ENCODE measurements at places on chromosomes 7 and 10.

GRCh38 chr10:59709395-59710125 is at the start of gene SLC16A9:
SLC16A9 (minus strand) TSS chr10:59709850; CDS start chr10:59684291, 25,559 bp downstream.
- DNase-seq, result peak; percentile 40

- peak; percentile 90 for DNase-seq
These were observed 31.9 kb downstream of the LCOR start for GRCh38 chr10:96863922-96864543.

DNA sequence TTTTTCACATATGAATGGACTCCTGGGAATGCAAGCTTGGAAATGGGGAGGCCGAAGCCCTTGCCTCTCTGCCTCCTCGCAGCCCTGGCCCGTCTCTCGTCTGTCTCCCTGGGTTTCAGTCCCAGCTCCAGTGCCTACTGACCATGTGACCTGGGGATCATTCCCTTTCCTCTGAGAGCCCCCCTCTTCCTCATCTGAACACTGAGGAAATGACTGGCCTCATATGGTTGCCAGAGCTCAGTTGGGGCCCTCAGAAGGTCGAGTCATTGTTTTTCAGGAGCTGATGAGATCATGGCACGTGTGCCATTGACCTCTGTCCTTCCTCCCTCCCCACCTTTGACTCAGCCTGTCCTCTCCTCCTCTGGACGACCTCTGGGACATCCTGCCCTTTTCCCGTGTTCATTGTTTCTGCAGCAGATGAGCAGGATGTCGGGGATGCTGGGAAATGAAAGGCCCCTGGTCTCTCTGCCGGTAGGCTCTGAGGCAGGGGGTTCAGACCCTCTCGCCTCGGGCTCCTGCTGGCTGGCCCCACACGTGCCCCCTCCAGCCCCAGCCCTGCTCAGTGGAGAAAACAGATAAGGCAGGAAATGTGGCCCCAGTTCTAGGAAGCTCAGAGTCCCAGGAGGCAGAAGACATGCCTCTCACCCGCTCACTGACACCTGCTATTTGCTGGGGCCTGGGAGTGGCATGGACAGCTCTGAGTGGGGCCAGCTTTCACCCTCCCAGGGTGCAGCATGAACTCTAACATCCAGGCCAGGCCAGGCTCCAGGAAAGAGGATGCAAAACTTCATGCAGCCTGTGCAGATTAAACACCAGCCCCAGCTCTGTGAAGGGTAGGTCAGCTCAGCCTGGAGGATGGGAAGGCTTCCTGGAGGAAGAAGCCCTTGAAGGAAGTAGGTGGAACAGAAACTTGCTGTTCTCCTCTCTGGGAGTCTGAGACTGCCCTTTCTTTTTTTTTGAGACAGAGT is 8.3 kb upstream of the PPP1R35 start:
- no peak for DNase-seq

DNA sequence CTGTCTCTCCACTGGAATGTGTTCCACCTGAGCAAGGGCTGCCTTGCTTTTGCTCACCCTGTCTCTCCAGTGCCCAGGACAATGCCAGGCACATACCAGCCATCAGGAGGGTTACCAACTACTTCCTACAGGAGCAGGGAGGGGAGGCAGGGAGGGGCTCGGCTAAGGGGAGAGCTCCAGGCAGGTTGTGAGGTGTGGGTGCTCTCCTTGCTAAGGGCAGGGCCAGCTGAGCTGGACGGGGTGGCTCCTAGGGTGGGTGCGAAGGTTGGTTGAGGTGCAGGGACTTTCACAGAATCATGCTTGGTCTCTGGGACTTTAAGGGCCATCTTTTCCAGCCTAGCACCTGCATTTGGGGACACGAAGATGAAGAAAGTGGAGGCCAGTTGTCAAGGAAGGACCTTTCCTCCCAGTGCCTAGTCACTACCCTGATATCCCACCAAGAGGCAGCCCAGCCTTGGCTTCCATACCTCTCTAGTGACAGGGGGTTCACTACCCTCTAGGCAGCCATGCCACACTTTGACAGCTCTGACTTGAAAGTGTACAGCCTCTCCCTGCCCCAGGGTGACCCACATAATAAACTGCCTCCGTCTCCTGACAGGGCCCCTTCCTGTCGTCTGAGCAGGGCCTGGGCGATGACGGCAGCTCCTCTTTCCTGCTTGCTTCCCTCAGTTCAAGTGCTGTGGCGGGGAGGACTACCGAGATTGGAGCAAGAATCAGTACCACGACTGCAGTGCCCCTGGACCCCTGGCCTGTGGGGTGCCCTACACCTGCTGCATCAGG is 46.5 kb downstream of the TSPAN15 start:
- no peak for DNase-seq

DNA sequence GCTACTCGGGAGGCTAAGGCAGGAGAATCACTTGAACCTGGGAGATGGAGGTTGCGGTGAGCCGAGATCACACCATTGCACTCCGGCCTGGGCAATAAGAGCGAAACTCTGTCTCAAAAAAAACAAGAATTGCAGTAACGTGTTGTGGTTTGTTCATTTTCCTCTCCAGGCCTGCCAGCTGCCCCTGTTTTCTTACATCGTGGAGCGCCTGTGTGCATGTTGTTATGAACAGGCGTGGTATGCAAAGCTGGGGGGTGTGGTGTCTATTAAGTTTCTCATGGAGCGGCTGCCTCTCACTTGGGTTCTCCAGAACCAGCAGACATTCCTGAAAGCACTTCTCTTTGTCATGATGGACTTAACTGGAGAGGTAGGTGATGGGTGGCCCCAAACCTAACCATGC is 52.1 kb downstream of the TRRAP start:
- DNase-seq, result no peak

- DNase-seq, result no peak
These were observed 18.9 kb upstream of the SHH start for GRCh38 chr7:155830961-155831806.

- DNase-seq, result no peak
These were observed 1.3 kb downstream of the HELLS start for GRCh38 chr10:94546901-94547185.

- peak; percentile 17 for DNase-seq
These were observed 30.0 kb downstream of the NOD1 start for GRCh38 chr7:30448461-30449189.

GRCh38 chr7:105990727-105991453 is 27.8 kb downstream of the CDHR3 start:
- DNase-seq, result no peak

DNA sequence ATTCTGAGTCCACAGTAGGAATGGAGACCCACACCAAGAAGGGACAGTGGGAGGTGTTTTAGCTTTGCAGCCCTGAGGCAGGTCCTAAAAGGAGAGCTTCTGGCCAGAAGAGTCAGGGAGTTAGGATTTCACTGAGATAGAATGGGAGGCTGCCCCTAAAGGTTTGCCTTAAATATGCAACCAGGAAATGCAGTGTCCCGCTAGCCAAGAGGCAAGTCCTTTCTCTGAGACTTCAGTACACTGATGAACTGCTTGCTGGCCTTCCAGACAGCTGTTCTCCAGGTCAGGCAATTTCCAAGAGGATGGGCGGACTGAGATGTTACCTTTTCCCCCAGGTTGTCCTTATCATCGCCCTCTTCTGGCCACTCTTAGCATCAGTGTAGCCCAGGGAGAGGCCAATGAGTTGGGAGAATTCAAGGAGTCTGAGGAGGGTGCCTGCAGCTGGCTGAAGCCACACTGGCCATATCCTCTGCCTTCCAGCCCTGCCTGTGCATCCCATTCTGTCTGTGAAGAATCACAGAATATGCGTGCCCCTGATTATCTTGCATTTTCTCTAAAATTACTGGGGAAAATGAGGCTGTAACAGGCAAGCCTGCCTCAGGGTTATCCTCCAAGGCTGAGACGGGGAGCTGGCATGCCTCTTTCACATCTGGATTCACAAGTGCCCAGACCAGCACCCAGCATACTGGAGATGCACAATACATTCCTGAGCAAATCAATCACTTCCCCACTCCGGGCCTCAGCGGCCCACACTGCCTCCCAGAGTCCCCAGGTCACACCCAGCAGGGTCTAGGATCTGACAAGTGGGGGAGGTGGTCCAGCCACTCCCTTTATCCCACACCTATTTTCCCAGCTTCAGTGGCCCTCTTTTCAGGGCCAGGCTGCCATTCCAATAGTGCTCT is 2.4 kb downstream of the TLL2 start:
- peak; percentile 82 for DNase-seq

- DNase-seq, result no peak
These were observed 99.3 kb downstream of the ARHGAP22 start for GRCh38 chr10:48505394-48506112.

- DNase-seq, result no peak
These were observed 444.8 kb upstream of the MKI67 start for GRCh38 chr10:128571071-128571470.

DNA sequence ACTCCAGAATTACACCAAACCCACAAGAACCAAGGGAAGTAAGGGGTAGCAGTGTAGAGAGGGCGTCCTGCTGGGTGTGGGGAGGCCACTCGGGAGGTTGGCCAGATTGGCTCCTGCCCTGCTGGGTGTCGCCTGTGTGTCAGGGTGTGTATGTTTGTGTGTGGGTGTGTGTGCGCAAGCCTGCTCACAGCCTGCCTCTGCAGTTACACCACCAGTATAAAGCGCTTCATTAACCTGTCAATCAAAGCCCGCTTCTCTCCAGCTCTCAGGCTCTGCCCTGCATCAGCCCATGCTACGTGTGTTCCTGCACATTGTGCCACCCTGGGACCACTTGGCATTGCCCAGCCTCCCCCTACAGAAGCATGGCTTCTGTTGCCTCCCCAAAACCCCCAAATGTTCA is 83.3 kb upstream of the PAX2 start:
- no peak for DNase-seq

Data from NCI-H510A treated with DMSO at 0.1 percent for 48 hours (cell line).